Frontal cortex (tissue), 4 donors: ENCODE measurements at places on chromosomes 4 and X.

DNA sequence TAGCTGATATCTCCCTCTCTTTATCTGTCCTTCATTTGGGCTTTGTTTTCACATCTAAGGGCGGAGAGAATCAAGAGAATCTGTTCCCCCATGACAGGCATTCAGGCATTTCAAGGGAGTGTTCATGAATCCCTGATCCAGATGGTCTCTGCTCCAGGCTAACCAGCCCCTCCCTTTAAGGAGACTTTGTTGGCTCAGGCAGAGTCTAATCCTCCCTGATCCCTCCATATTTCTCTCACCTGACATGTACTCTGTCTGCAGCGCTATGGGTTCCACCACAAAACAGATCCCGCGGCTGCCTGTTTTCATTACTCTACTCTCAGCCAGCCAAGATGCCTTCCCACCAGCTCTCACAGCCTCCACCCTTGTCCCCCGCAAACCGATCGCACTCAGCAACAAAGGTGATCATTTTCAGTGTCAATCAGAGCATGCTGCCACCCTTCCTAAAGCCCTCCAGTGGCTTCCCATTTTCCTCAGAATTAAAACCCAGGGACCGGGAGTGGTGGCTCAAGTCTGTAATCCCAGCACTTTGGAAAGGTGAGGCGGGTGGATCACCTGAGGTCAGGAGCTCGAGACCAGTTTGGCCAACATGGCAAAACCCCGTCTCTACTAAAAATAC lies 30.3 kb upstream of the SLC2A9 start:
- no peak for DNase-seq

DNA sequence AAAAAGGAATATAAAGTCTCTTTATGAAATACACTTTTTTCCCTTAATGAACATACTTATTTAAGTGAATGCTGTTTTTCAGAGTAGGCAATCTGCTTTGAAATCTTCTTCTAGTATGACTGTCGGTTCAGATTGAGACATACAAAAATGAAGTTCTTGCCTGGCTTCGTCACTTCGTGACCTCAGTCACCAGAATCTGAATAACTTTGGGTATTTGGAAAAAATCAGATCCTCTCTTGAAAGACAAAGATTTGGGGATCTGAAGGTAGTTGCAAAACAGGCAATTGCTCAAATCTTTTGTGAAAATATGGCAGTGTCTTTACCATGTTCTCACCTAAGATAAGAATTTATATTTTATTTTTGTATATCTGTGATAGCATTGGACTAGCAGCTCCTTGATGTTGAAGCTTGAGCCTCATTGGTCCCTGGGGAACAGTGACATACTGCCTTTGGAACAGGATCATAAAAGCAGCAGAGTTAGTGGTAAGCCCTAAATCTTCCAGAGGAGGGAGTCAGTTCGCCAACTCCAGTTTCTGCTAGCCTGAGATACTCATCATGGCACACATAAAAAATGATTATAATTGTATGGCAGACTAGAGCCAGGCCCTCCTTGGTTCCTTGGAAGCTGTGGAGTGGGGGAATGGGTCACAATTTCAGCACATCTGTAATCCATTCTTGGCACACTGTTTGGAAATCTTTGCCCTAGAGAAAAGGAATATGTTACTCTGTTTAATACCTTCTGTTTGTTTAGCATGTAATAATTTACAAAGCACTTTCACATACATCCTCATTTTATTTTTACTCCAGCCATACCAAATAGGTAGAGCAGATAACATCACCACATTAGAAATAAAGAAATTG lies 5.0 kb downstream of the ARFIP1 start:
- DNase-seq: peak; percentile 7

GRCh38 chr4:183409483-183409882 lies 35.0 kb upstream of the CDKN2AIP start:
- no peak for DNase-seq

DNA sequence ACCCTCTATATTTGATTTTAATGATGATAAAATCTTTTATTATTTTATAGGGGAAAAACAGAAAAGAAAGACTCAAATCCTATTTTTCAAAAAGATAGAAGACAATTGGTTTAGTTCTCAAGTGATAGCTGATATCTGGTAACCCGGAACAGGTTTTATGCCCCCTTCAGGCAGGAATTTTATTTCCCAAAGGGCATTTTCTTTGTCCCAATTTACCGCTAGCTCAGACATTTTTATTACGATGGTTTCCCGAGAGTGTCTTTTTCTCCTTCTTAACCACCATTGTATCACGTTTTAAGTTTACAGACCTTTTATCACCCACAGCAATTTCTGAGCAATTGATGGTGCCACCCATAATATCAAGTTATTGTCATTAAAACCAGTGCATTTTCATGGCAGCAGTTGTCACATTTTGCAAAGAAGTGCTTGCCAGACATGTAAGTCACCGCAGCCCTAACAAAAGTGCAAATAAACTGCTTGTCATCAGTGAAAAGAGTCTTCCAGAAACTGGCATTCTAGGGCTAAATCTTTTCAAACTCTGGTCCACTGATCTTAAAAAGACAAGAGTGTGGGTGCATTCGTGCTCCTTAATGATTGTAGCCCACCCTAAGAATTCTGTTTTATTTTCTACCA lies 204.8 kb upstream of the VCX start:
- no peak for DNase-seq

GRCh38 chr4:146852360-146852759 lies 93.3 kb downstream of the TTC29 start:
- no peak for DNase-seq

- DNase-seq: no peak
Observed at GRCh38 chr4:155530857-155531256, 135.8 kb upstream of the GUCY1A1 start.

DNA sequence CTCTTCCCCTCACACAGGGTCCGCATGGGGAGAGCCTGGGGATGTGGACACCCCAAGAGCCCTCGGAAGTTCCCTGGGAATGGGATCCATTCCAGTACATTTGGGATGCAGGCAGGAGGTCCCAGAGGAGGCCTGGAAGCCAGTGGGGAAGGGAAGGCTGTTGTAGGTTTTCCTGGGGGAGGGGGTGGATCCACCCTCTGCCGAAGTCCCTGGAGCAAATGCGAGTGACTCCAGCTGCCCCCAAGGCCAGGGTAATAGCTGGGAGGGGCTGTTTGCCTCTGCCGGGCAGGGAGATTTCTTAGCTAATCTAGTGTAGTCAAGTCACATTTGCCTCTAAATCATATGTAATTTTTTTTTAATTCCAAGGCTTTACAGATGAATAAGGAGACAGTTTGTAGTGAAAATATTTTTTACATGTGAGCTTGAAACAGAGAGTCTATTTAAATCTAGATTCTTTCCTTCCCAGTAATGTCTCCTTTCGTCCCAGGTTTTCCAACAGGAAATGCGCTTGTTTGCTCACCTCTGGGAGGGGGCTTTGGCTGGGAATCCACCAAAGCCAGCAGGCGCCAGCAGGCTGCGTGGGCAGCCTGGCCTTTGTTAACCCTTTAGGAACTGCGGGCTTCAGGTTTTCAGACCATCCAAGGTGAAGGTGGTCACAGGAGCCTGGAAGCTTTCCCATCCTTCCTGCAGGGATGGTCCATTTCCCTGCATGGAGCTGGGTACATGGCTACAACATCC lies 26.8 kb downstream of the SH3TC1 start:
- DNase-seq: no peak

DNA sequence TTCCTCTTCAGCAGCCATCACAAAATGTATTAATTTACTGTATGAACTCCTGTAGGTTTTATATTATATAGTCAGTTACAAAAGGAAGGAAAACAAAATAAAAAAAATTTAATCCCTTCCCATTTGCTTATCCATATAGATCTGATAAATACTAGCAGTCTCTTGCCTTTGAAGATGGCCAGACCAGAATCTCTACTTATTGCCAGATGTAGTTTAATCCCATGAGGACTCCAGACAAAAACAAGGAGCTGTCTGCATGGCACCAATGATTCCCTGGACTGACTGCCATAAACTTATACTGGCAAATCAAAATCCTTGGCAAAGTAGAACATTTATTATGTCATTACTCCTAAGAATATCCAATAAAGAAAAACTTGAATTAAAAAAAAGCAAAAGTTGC lies 223.3 kb upstream of the MAB21L2 start:
- no peak for DNase-seq

DNA sequence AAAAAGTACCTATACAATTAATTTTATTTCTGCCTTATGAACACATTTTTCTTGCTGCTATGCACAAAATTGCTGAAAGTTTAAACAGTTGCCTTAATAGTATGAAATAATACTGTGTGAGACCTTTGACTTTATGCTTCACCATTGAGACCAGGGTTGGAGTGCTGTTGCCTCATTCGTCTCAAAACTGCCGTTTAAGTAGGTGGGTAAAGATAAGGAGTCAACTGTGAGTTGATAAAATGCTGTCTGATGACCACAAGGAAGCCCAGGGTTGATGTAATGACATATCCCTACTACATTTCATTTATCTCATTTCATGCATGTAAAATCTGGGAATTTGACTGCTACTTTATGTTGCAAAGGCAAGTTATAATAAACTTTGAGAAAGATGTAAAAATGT lies 23.4 kb downstream of the STK26 start:
- DNase-seq: no peak

- no peak for DNase-seq
Observed at GRCh38 chr4:54073271-54073880, 9.0 kb upstream of the CHIC2 start.

- no peak for DNase-seq
Observed at GRCh38 chrX:122583551-122583950, 600.5 kb upstream of the GRIA3 start.

DNA sequence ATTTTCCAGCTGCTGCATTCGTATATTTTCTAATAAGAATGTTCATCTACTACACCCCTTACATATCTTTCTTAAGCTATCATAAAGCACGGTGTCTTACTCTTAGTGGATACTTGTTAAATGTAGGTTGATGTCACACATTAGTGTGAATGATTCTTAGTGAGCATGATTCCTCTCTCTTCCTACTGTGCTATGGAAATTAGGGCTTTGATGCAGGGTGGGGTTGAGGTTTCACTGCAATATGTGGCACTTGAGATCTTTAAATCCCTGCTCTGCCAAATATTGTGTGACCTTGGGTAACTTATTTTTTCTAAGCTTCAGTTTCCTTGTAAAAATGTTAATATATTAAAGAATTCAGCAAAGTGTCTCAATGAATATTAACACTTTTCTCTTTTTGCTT lies 188.4 kb downstream of the PDGFRA start:
- DNase-seq: no peak

GRCh38 chr4:21735866-21736265 lies 212.7 kb downstream of the KCNIP4 start:
- DNase-seq: no peak

- no peak for DNase-seq
Observed at GRCh38 chr4:81378386-81378785, 93.3 kb downstream of the RASGEF1B start.

DNA sequence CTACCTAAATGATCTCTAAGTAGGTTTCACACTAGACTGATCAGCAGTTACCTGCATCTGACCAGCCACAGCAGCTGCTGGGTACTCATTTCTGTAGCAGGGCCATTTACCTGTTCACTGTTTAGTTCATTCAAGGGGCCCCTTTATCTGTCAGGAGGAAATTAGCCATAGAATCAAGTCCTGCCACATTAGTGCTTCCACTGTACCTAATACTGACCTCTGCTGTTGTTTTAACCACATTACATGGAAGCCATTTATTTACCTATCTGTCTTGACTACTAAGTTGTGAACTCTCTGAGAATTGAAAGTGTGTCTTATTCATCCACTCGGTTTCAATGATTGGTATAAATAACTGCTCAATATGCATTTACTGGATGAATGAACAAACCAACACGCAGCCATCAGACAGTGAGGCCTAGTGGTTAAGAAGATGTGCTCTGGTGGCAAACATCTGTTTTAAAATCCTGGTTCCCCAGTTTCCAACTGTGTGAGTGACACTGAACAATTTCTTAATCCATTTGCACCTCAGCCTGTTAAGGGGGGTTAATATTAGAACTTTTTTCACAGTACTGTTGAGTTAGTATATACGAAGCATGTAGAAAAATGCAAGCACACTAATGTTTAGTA lies 30.0 kb upstream of the ANXA5 start:
- peak; percentile 36 for DNase-seq

- no peak for DNase-seq
Observed at GRCh38 chr4:13559413-13559812, 15.1 kb upstream of the NKX3-2 start.

- DNase-seq: no peak
Observed at GRCh38 chrX:56068274-56068758, 163.8 kb upstream of the KLF8 start.

DNA sequence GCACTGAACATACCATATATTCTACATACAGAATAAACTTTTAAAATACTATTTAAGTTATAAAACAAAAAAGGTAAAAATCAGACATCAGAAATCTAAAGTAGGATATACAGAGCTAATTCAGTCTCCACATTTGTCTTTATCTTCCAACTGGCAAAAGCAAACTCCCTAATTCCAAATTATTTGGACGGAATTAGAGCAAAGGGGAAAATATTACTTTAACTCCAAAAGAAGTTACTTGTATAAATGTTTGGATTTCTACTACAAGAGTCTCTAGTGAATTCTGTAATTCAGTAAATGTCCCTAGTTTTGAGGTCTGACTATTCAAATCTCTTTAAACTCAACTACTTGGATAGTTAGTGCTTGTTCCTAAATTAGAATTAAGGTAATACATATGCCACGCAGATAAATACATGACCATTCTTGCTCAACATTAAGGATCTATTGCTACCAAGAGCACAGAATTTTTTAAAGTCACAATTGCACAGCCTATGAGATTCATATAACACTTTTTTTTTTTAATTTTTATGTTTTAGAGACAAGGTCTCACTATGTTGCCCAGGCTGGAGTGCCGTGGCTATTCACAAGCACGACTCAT lies 7.3 kb downstream of the ZNF280C start:
- DNase-seq: no peak

DNA sequence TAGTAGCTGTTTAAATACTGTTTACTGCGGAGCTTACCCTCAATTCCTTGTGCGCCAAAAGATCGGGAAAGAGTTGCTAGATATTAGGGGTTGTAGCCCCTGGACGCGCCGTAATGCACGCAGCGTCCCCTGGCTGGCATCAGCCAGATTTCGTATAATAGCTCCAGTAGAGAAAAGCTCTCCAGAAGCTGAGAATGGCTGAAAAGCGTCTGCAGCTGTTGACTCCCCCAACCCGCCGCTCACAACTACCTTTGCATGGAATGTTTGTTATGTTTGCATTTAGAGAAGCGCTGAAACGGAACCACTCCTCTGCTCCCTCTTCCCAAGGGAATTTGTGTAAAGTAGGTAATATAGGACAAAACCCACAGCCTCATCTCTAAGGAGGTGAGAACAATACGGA lies 3.7 kb downstream of the DOCK11 start:
- DNase-seq: no peak
